ENCODE measurements at places on chromosomes 4 and X.
A peak's percentile ranks its signal among the peaks of the same experiment; 100 is the strongest.

DNA sequence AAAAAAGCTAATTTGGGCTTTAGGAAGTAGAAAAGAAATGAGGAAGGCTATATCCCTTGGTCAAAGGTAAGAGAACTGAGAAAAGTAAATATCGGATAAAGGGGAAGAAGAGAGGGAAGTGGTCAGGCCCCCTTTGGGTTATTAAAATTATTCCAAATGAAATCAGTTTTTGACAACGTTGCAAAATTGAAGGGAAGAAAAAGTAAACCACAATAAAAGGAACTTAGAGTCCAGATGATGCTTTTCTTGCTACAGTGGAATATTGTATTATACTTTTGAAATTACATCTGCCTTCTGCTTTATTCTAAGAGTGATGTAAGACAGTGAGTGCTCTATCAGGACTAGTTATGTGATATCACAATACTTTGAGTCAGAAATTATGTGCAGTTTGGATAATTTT, 59.4 kb upstream of the RBPJ start:
- DNase-seq, result no peak

DNA sequence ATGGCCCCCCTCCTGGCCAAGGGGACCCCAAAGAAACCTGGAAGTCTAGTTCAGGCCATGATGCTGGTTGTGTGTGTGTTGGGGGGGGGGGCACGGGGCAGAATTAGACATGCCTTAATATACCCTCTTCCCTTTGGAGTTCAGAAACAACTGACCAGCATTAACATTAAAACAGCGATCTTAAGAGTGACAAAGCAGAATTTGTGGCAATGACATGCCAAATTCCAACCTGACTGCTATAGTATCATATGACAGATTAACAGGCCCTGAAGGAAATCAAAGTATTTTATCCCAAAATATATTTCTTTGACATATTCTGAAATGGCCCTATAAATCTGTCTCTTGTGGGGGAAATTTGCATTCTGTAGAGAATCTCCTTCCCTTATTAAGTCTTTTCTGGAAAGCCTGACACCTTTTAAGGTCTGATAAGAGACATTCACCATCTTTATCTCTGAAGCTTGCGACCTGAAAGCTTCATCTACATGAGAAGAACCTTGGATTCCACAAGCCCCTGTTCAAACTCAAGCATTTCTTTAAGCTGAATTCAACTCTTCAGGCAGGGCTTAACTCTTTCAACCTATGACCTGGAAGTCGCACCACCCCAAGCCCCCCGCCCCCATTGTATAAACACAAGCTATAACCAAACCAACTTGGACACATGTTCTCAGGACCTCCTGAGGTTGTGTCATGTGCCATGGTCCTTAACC, 40.2 kb downstream of the ABCB7 start:
- no peak for DNase-seq

DNA sequence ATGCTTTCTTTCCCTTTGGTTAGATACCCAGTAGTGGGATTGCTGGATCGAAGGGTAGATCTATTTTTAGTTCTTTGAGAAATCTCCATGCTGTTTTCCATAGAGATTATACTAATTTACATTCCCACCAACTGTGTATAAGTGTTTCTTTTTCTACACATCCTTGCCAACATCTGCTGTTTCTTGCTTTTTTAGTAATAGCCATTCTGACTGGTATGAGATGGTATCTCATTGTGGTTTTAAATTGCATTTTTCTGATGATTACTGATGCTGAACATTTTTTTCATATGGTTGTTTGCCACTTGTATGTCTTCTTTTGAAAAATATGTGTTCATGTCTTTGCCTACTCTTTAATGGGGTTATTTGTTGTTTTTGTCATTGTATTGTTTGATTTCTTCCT, 6.6 kb upstream of the AGA start:
- no peak for DNase-seq

GRCh38 chr4:57117491-57117890, 7.3 kb upstream of the IGFBP7 start:
- DNase-seq, result no peak

DNA sequence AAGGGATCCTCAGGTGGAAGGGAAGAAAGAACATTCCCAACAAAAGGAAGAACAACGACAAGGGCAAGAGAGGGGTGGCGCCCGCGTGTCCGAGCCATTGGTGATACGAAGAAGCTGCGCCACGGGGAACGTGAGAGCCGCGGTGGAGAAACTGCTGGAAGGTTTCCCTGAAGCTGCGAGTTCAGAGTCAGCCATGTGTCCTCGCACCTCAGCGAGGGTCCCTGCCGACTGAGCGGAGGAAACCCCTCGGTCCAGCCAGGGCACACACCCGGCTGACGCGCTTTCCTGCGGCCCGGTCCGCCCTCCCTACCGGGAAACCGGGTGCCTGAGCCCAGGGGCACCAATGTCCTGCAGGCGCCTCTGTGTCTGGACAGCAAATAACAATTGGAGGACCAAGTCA, 18.0 kb downstream of the IRF2 start:
- no peak for DNase-seq

- DNase-seq, result no peak
Observed at GRCh38 chr4:26947318-26947717, 86.7 kb downstream of the STIM2 start.

DNA sequence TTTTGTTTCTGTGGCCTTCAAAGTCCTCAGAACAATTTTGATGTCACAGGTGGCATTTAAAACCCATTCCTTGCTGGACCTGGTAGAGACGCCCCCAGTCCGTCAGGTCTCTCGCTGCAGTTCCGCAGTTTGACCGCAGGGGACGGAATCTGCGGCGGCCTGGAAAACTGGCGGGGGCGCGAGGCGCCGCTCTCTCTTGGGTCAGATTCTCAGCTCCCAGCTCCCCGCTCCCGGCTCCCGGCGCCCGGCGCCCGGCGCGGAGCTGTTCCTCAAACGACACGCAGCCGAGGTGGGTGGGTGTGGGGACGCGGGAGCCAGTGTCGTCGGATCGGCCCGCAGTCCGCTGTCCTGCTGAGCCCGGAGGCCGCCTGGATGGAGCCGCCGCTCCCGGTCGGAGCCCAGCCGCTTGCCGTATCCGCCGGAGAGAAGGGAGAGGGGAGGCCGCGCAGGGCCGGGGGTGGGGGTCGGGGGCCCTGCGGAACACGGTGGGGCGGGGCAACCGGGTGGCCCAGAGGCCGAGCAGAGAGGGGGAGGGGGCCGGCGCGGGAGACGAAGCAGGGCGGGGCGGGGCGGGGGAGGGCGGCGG, at the start of gene OCRL:
Gene OCRL (plus strand): TSS at position 192 of the 586 bp plus-strand sequence. CDS start 181 bp downstream, at position 373.
- peak; percentile 52 for DNase-seq

DNA sequence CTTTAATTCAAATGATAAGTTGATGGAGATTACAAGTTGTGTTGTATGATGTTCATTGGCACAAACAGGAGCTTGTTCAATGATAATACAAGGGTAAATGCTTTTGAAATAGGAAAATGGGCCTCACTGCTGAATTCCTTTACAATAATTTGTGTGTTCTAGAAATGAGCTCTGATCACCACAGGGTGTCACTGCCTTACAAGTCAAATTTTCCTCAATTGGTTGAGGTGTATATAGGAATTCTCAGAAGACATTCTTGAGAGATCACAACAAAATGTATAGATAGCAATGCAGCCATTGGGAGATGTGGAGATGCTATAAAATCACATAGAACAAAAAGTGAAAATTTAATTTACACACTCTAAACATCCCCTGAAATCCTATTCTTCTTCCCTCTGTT, 49.6 kb downstream of the KLF8 start:
- DNase-seq, result peak; percentile 59

DNA sequence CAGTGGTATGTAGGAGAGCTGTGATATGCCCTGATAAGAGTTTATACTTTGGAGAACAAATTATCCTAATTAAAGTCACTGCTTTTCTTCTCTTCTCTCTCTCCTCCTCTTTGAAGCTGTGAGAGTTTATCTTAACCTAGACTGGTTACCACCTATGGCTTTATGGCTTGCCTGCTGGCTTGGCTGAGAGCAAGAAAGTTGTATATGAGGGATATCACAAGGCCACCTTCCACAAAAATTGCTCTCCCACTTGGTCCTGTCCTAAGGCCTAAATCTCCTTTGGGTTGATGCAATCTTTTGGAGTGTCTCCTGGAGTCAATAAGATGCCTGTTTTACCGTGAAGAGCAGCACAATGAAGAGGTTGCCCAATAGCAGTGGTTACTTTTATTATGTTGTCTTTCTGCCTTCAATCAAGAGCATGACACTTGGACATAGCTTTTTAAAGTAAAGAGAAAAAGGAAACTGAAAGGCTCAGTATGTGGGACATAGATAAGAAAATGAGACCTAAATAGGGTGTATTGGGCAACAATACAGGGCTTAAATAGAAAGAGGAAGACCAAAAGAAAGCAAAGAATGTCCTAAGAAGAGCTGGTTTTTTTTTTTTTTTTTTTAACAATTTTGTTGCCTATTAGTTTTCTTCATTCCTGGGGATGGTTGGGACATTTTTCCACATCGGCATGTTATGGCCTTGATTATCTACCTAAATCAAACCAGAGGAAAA, 9.2 kb downstream of the GUCY1A1 start:
- no peak for DNase-seq

DNA sequence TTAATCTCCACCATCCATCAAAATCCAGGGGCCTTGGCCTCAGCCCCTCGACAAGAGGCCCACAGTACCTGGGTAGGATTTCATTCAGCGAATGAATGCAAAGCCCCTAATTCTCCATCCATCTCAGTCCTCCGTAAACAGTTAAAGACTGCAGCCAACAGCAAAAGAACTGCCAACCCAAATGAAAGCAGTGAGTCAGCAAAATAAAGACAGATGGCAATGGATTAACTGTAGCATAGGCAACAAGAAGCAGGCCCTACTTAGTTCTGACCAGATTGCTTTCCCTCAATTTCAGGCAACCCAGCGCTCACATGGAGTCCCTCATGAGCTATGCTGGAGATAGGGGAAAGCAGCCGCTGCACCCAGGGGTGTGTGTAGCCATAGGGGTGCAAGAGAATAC, 21.4 kb downstream of the PLAC1 start:
- DNase-seq, result no peak

All from CD4-positive, alpha-beta T cell treated with Interleukin-21 for 1 hour (primary cell).